Activated CD4-positive, alpha-beta T cell treated with anti-CD3 and anti-CD28 coated beads for 36 hours (primary cell): ENCODE measurements at places on chromosomes 13 and 19.

DNA sequence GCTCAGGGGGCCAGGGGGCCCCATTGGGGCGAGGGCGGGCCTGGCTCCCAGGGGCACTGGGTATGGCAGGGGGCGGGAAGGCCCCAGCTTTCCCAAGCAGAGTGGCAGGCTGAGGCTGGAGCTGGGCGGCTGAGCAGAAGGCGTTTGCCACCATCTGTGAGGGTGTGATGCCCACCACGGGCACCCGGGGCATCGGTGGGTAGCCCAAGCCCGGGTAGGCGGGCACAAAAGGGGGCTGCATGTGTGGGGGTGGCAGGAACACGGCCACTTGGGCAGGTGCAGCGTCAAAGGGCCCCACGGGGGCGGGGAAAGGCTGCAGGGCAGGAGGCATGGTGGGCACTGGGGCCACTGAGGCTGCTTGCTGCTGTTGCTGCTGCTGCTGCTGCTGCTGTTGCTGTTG, 22.8 kb downstream of the NUMBL start:
- H3K4me3 ChIP-seq, result no peak overlapping the region
- peaks cover 19% of the 10 kb centered on the region for H3K4me1 ChIP-seq
- no peak overlapping the region for H3K27ac ChIP-seq
- no peaks in the 10 kb centered on the region for H3K27me3 ChIP-seq

- DNase-seq, result peak; percentile 25
- no peaks in the 10 kb centered on the region for H3K36me3 ChIP-seq
- peak overlapping the region; percentile 53 for H3K4me3 ChIP-seq
- H3K27me3 ChIP-seq, result no peaks in the 10 kb centered on the region
Observed at GRCh38 chr19:29843180-29844051, 31.6 kb downstream of the CCNE1 start.

GRCh38 chr13:104740641-104741222, 1674.5 kb upstream of the SLC10A2 start:
- H3K27ac ChIP-seq, result no peak overlapping the region
- H3K27me3 ChIP-seq, result peaks cover 3% of the 10 kb centered on the region

- H3K4me1 ChIP-seq, result no peaks in the 10 kb centered on the region
- no peak for DNase-seq
- peaks cover 27% of the 10 kb centered on the region for H3K36me3 ChIP-seq
- H3K27me3 ChIP-seq, result no peaks in the 10 kb centered on the region
- H3K27ac ChIP-seq, result no peak overlapping the region
Observed at GRCh38 chr13:112880976-112881540, 88.0 kb upstream of the MCF2L start.

- H3K27me3 ChIP-seq, result peaks cover 6% of the 10 kb centered on the region
- DNase-seq, result peak; percentile 24
- H3K27ac ChIP-seq, result no peak overlapping the region
- H3K36me3 ChIP-seq, result no peaks in the 10 kb centered on the region
Observed at GRCh38 chr13:113123226-113124201, 915 bp downstream of the F10 start.

DNA sequence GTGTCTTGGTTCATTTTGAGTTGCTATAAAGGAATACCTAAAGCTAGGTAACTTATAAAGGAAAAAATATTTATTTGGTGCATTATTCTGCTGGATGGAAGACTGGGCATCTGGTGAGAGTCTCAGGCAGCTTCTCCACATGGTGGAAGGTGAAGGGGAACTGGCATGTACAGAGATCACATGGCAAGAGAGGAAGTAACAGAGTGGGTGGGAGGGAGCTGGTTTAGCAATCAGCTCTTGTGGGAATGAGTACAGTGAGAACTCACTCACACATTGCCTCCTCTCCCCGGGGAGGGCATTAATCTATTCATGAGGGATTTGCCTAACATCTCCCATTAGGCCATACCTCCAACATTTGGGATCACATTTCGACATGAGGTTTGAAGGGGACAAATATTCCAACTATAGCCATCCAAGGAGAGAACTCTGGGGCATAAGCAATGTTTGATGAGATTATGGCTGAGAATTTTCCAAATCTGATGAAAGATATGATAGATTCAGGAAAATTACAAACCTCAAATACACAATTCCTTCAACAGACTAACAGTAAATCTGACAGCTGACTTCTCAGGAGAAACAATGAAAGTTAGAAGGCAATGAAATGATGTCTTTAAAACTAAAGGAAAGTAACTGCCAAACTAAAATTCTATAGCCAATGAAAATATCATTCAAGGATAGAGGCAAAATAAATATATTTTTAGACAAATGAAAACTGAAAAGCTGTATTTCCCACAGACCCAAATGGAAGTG, 52.5 kb downstream of the MTUS2 start:
- H3K27ac ChIP-seq, result no peak overlapping the region
- H3K27me3 ChIP-seq, result peaks cover 2% of the 10 kb centered on the region
- H3K4me1 ChIP-seq, result no peaks in the 10 kb centered on the region
